Stimulated activated CD8-positive, alpha-beta memory T cell treated with anti-CD3 and anti-CD28 coated beads, Interleukin-4, amount 100 ng/mL, for 1 hour (primary cell): ENCODE measurements at places on chromosomes 11 and 22.

GRCh38 chr22:29563652-29564460 lies 10.3 kb upstream of the THOC5 start:
- DNase-seq: no peak

- no peak for DNase-seq
Observed at GRCh38 chr11:126308271-126308671, 4.4 kb downstream of the DCPS start.

DNA sequence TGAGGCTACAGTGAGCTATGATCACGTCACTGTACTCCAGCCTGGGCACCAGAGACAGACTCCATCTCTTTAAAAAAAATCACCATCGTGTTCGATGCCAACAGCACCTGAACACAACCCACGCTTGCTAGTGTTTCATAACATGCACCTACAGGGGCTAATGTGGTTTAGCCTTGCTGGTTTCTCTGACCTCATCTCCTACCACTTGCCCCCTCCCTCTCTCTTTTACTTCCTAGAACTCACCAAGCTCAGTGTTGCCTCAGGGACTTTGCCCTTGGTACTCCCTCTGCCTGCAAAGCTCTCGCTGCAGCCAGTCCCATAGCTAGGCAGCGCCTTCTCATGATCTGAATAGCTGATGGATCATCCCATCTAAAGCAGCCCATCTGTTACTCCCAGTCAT lies 99.8 kb downstream of the FBXO7 start:
- no peak for DNase-seq

- DNase-seq: no peak
Observed at GRCh38 chr11:31818874-31819331, 7.8 kb upstream of the PAX6 start.

- DNase-seq: no peak
Observed at GRCh38 chr11:115325523-115325922, 178.7 kb downstream of the CADM1 start.
